HuH-7.5 (cell line): ENCODE measurements at places on chromosomes 5 and 9.

- DNase-seq = no peak
These were observed 23.2 kb upstream of the TMEM250 start for GRCh38 chr9:136141682-136142413.

- DNase-seq = no peak
These were observed 7.7 kb upstream of the ABO start for GRCh38 chr9:133282464-133283238.

DNA sequence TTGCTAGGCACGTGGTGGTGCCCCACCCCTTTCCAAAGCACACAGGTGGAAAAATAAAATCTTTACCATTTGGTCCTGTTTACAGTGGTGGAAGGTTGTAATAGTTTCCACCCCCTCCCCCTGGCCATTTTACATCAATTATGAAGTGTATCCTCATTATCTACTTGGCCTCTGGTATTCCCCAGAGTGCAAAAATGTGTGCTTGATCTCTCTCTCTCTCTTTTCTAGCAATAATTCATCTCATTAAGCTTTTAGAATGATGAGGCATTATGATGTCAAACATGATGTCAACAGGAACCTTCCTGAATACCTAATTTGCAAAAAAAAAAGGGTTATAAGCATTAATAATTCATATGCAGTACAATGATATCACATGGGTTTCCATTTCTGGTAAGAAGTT, 3.1 kb downstream of the PDE8B start:
- no peak for DNase-seq

DNA sequence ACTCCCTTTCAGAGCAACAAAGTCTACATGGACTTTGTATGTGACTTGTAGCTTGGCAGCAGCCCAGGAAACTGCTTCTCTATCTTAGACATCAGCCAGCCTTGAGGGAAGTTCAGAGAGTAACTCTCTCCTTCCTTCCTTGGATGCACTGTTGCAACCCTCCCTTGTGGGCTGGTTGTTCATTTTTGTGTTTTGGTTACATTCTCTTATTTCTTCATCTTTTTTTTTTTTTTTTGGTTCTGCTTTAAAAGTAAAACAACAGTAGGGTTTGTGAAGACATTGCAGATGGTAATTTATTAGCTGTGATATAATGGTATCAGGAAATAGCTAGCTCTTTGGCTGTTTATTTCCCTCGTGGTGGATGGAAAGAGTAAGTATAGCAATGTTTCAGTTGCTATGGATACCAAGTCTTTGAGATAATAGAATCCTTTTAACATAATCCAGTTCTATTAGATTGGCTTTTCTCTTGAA, 97.9 kb upstream of the MAMDC2 start:
- no peak for DNase-seq

- peak; percentile 39 for DNase-seq
These were observed 27.0 kb downstream of the GNAQ start for GRCh38 chr9:78004478-78005229.

GRCh38 chr9:88322906-88323566, 65.2 kb upstream of the SPIN1 start:
- no peak for DNase-seq
